Left ventricle myocardium inferior (tissue), 1 donor: ENCODE measurements at places on chromosomes 12 and 14. TPM values are rescaled to one million over a fixed set of nuclear protein-coding genes. Genes with fewer than 3 reads are reported as not detected.

DNA sequence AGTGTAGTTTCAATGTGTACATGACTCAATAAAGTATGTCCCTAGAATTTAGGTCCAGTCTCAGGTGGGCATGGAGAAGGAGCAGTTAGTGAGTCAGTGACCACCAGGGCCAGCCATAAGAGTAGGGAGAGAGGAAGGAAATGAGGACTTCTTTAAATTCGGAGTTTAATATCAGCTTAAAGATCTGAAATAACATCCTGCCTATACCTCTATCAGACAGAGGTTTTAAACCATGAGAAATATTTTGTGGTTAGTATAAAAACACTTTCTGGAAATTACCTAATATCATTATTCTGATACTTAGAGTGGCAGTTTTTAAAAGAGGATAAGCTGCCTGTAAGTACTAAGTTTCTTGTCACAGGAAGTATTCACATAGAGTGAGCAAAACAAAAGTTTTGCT is 61.7 kb upstream of the ST8SIA1 start:
- H3K4me3 ChIP-seq = no peak overlapping the region
- no peaks in the 10 kb centered on the region for H3K36me3 ChIP-seq
- H3K27me3 ChIP-seq = no peaks in the 10 kb centered on the region
- no peak for DNase-seq

- no peaks in the 10 kb centered on the region for H3K36me3 ChIP-seq
- H3K27ac ChIP-seq = no peak overlapping the region
- H3K4me3 ChIP-seq = no peak overlapping the region
- no peaks in the 10 kb centered on the region for H3K4me1 ChIP-seq
- no peaks in the 10 kb centered on the region for H3K27me3 ChIP-seq
Measured at GRCh38 chr14:86646125-86646524, 1116.2 kb downstream of the FLRT2 start.

DNA sequence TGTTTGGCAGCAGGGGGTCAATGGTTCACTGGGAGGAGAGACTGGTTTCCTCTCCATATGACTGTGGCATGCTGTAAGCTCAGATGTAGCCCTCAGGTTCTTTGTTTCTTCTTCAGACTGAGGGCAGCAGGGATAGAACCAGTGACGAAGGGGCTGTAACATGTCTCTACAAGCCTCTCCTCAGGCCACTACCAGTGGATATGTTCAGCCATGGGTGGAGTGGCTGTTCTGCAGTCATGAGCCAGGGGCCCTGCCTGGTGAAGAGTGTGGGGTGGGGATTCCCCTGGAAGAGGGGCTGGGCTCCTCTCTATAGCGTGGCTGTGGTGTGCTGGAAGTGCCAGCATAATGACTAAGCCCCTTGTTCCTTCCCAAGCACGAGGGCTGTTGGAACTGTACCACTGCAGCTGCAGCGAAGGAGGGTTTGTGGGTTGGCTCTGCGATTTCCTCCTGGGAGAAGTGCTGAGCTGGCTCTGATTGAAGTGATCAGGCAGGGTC is 55.8 kb downstream of the CMAS start:
- no peak overlapping the region for H3K4me3 ChIP-seq
- H3K27ac ChIP-seq = no peak overlapping the region
- no peak for DNase-seq
- H3K36me3 ChIP-seq = no peaks in the 10 kb centered on the region

DNA sequence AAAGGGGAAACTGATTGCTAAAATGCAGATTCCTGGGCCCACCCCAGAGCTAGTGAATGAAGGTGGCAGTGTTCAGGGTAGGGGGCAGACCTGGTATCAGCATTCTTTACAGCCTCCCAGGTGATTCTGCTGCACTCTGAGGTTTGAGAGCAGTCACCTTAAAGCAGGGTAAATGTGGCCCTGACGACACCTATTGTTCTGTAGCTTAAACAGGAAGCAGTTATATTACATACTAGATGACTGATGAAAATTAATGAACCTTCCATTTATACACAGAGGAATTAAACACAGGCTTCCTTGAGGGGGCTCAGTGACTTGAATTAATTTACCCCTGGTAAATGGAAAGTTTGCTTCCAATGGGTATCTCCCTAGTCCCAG is 25.3 kb downstream of the NUAK1 start:
- peaks cover 100% of the 10 kb centered on the region for H3K4me1 ChIP-seq
- peak overlapping the region; percentile 10 for H3K4me3 ChIP-seq
- DNase-seq = no peak
- no peaks in the 10 kb centered on the region for H3K36me3 ChIP-seq

DNA sequence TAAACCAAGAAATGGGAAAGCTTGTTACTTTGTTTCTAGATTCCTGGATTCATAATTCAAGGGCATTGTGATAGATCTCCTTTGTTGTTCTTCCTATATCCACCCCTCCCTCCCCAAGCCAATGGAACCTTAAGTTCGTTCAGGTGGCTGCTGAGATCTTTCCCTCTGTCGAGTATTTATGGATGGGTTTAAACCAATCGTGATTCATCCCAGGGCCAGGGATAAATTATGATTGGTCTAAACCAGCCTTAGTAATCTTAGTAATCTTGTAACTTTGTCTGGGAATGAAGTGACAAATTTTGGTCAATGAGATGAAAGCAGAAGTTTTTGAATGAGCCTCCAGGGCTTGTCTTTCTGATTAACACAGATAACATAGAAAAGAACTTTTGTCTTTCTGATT is 56.1 kb upstream of the PCED1B start:
- H3K4me1 ChIP-seq = no peaks in the 10 kb centered on the region
- no peak overlapping the region for H3K4me3 ChIP-seq
- no peak overlapping the region for H3K27ac ChIP-seq
- no peak for DNase-seq
- peaks cover 2% of the 10 kb centered on the region for H3K27me3 ChIP-seq

- peaks cover 16% of the 10 kb centered on the region for H3K4me1 ChIP-seq
- no peak overlapping the region for H3K4me3 ChIP-seq
- no peak for DNase-seq
- H3K36me3 ChIP-seq = no peaks in the 10 kb centered on the region
- peak overlapping the region; percentile 63 for H3K27ac ChIP-seq
Measured at GRCh38 chr12:69689638-69690037, 9.5 kb downstream of the BEST3 start.

DNA sequence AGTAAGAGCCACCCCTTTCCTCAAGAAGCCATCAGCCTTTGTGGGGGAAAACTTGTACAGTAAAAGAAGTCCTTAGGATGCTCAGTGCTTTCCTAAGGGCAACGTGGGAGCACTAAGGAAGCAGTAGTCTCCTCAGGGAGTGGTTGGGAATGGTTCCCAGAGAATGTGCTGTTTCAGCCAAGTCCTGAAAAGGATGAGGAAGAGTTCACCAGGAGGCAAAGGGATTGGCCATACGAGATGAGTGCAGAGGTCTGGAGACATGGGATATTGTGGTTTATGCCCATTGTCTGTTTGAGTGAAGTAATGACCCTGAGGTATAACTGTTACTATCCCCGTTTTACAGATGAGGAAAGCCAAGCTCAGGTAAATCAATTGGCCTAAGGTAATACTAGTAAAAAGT is 86.0 kb upstream of the ATF1 start:
- no peak overlapping the region for H3K4me3 ChIP-seq
- no peak overlapping the region for H3K27ac ChIP-seq
- H3K36me3 ChIP-seq = peaks cover 52% of the 10 kb centered on the region
- no peak for DNase-seq
- peaks cover 16% of the 10 kb centered on the region for H3K4me1 ChIP-seq

DNA sequence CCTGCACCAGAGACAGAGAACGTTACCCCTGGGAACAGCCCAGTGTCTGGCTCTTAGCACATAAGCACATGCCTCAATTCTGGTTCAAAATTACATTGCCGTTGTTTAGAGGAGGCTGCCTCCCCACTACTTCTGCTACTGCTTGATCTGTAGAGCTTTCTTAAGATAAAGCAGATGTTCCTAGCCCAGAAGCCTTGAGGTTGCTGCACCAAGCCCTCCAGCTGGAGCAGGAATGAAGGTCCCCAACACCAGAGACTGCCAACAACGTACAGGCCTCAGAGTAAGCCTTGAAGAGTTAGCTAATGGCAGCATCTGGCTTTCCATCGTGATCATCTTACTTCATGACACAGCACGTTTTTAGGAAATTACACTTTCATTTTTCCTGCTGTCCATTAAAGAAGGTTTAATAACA is 34.7 kb upstream of the AMIGO2 start:
- H3K4me3 ChIP-seq = no peak overlapping the region
- H3K4me1 ChIP-seq = no peaks in the 10 kb centered on the region
- no peaks in the 10 kb centered on the region for H3K27me3 ChIP-seq

DNA sequence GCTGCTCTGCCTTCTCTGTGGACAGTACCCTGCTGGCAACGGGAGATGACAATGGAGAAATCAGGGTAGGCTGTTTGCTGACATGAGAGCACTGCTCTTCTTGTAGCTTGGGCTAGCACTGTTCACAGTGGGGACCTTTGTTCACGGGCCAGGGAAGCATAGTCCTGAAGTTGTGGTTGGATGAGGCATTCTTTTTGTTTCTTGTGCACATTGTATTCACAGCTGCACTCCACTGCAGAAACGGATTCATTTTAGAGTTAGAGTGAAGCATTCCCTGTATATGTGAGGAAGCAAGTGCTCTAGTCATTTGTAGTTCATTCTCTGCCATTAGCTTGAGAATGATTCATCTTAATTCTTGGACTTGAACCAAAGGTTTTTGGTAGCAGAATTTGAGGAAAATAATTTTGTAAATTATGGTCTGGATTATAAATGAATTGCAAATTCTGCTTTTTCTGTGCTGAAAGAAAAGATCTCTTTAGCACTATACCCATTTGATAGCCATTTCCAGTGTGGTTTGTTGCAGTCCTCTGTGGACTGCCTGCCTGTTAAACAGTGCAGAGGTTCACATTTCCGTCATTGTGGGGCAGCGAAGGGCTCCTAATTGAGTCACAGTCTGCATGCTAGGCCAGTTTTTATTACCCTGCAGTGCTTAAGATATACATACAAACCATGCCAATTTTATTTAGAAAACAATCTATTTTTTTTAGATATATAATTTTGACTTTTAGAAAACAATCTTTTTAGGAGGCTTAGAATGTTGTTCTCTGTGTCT is 80.6 kb downstream of the APAF1 start:
- H3K4me3 ChIP-seq = no peak overlapping the region
- H3K27ac ChIP-seq = no peak overlapping the region

The PRB2 gene
- not detected for total RNA-seq

The KRT4 gene
- total RNA-seq = not detected

The CLEC1B gene
- total RNA-seq = not detected

The VIPAS39 gene
- total RNA-seq = 14.9 TPM

The MGP gene
- 497 TPM for total RNA-seq

The SIX6 gene
- not detected for total RNA-seq
